C1 segment of cervical spinal cord (tissue), 14 donors: ENCODE measurements at places on chromosomes 16 and 17.

DNA sequence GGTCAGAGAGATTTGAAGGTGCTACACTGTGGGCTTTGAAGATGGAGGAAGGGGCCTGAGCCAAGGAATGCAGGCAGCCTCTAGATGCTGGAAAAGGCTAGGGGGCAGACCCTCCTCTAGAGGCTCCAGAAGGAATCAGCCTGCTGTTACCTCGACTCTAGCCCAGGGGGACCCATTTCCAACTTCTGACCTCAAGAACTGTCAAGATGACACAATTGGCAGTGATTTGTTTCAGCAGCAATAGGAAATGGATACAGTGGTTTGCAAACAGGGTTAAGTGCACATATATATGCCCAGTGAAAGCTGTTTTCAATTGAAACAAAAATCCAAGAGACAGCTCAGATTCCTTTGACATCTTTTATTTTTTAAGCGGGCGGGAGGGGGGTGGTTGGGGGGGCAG lies 3.7 kb upstream of the ZDHHC1 start:
- no peak for DNase-seq

DNA sequence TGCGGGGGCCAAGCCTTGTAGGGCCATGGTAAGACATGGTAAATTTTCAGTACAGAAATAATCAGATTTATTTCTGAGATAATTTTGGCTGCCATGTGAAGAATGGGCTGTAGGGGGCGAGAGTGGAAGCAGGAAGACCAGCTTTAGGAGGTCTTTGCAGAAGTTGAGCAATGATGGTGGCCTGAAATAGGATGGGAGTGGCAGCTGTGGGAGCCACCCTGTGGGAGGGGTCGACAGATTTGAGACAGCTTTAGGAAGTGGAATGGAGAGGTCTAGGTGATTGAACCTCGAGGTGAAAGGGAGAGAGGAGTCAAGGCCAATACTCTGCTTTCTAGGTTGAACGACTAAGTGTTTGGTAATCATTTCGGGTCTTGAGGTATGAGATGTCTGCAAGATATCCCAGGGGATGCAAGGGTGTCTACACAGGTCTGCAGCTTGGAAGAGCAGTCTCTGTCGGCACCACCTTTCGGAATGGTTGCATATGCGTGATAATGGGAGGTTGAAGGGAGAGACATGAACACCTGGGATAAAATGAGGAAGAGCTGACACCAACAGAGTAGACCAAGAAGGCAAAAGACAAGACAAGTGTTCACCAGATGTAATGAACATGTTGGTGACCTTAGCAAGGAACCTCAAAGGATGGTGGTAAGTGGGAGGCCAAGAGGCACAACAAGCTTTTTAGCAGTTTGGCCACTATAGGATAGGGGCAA lies 4.2 kb upstream of the ATXN7L3 start:
- no peak for DNase-seq

DNA sequence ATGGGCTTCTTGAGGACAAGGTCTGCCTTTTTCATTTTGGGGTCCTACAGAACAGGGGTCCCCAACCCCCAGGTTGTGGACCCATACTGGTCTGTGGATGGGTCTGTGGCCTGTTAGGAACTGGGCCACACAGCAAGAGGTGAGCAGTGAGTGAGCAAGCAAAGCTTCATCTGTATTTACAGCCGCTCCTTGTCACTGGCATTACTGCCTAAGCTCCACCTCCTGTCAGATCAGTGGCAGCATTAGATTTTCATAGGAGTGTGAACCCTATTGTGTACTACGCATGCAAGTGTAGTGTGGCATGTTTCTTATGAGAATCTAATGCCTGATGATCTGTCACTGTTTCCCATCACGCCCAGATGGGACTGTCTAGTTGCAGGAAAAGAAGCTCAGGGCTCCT lies 33.9 kb downstream of the ERN1 start:
- no peak for DNase-seq

GRCh38 chr17:76834870-76835269 lies 33.3 kb upstream of the MGAT5B start:
- DNase-seq = no peak

- DNase-seq = no peak
Observed at GRCh38 chr17:13729466-13730134, 127.9 kb upstream of the HS3ST3A1 start.

GRCh38 chr16:50494501-50495491 lies 53.4 kb upstream of the NKD1 start:
- no peak for DNase-seq

GRCh38 chr16:11047939-11048800 lies 103.8 kb downstream of the CLEC16A start:
- no peak for DNase-seq

GRCh38 chr17:39517224-39517623 lies 55.9 kb downstream of the CDK12 start:
- DNase-seq = no peak

DNA sequence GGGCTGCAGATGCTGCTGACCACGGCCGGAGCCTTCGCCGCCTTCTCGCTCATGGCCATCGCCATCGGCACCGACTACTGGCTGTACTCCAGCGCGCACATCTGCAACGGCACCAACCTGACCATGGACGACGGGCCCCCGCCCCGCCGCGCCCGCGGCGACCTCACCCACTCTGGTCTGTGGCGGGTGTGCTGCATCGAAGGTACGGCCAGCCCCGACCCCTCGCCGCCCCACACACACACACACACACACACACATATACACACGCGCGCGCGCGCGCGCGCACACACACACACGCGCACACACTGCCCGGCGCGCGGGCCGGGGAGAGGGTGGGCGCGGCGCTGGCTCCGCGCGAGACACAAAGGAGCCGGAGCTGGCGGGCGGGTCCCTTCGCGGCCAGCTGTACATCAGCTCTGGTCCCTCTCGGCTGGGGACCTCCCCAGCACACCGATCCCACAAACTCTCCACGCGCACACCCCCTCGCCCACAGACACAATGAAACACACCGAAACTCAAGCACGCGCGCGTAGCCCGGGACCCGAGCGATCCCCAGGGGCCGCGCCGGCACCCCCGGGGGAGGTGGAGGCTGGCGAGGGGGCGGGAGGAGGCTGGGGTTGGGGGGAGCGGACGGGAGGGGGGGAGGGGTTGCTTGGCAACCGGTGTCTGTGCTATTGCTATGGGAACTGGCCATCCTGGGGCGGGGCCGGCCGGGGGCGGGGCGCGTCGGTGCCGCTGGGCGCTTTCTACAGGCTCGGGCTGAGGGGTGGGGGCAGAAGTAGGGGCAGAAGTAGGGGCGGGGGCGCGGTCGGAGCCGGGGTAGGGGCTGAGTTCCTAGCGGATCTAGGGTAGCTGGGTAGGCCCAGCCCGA lies 658 bp downstream of the CACNG4 start:
- DNase-seq = no peak

DNA sequence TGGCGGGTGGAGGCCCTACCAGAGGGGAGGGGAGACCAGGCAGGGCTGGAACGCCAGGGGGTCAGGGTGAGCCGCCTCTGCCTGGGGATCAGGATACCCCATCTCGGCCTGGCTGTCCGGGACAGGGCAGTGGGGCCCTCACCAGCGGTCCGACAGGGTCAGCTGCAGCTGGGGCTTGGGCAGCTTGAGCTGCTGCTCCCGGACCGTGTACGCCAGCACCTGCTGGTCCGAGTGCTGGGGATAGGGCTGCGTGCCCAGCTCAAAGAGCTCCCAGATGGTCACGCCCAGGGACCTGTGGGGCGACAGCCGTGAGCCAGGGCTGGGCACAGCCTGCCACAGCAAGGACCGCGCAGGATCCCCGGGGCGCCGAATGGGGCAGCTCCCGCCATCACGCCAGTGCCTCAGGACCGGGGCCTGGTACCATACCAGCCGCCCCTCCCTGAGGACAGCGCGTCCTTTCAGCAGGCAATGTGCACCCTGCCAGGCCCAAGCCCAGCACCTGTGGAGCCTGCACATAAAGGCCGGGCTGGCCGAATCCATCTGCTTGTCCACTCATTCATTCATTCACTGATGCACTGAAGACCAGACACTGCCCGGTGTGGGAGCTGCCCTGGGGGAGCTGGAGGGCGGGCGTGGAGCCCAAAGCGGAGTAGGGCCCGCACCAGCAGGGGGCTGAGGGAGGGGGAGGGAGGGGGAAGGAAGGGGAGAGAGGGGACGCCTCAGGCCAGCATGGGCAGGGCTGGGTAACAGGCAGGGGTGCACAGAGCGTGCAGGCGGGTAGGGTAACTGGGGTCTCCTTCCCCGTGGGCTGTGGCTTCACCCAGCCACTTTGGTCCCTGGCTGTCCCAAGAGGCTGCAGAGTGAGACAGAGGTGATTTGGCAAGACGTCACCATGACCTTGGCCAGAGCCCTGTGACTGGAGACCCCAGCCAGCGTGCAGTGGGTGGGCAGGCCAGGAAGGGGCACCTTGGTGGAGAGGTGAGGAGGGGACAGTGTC lies 42.0 kb upstream of the PVALEF start:
- DNase-seq = peak; percentile 24

GRCh38 chr17:57413848-57414651 lies 157.7 kb downstream of the MSI2 start:
- DNase-seq = no peak

GRCh38 chr17:33090806-33091205 lies 99.2 kb downstream of the SPACA3 start:
- DNase-seq = no peak

DNA sequence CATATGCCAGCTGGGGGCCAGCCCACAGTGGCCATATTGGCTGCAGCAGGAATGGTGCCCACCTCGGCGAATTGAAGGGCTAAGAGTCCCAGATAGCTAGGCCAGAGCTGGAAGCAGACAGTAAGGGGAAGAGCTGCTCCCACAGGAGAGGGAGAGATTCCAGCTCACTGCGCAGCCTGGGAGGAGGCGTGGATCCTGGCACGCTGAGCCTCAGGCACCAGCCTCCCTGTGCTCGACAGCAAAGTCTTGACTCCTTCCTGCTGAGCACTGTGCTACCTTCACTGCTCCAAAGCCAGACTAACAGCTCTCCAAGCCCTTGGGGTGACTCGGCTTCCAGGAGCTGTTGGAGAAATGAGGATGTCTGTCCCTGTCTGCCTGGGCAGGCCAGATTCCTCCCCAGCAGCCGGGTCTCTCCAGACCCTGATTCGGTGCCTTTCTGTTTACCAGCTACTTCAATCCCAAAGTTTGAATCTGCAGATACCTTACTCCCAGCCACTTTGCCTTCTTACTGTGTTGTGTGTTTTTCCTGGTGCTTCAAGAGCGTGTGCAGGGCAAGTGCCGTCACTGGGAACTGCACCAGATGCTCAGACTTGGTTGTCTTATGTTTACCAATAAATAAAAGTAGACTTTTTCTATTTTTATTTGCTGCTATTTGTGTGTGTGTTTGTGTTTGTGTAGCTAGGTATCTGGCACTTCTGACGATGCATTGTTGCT lies 9.1 kb downstream of the CBX2 start:
- DNase-seq = no peak

- no peak for DNase-seq
Observed at GRCh38 chr17:41925991-41926590, 4.3 kb upstream of the ODAD4 start.

DNA sequence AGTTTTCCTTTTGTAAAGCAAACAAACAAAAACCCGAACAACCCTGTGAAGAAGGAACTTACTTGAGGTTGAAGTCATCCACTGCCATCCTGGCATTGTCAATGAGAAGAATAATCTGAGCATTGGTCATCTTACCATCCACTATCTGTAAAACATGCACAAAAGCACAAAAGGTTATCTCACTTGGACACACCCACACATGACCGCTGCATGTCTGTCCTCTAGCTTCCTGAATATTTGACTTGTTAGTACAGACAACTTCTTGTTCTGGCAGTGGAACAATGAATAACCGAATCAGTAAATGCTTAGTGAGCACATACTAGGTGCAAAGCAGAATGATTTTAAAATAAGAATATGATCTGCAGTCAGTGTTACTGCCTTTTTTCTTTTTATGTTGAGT lies 6.1 kb downstream of the KRT23 start:
- DNase-seq = no peak

GRCh38 chr16:46621006-46621933 lies at the start of gene SHCBP1:
Gene SHCBP1 (minus strand): TSS chr16:46621379. CDS start chr16:46621359, 20 bp downstream.
- peak; percentile 58 for DNase-seq

GRCh38 chr16:85158743-85159178 lies 46.5 kb upstream of the CIBAR2 start:
- no peak for DNase-seq

DNA sequence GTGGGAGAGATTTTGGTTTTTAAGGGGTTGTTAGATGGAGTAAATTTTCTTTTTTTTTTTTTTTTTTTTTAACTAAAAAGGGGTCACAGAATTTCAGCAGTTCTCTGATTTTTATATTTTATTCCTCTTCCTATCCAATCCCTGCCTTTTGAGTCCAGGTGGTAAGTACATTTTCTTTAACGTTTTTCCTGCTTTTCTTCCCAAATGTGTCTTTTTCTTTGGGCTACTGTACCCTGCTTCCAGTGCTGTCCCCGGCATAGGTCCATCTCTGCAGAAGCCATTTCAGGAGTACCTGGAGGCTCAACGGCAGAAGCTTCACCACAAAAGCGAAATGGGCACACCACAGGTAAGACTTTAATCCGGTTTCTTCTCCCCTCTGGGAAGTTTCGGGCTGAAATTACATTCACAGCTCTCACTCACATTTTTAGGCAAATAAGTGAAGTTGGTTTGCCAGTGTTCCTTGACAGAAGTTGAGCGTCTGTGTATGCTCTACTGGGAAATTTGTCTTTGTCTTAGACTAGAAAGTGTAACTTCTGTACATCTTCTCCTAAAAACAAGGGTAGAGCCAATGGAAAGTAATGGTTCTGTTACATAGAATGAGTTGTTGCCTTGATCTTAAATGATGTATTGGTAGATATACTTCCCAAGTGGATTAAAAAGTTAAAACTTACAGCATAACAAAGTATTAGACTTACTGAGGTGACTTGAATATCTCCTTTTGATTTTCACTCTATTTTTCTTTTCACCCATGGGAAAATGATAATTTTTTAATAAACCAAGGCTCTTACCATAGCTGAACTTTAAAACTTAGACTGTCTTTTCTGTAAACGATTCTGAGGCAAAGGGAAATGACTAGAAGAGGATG lies 54.5 kb downstream of the TUBD1 start:
- DNase-seq = no peak

DNA sequence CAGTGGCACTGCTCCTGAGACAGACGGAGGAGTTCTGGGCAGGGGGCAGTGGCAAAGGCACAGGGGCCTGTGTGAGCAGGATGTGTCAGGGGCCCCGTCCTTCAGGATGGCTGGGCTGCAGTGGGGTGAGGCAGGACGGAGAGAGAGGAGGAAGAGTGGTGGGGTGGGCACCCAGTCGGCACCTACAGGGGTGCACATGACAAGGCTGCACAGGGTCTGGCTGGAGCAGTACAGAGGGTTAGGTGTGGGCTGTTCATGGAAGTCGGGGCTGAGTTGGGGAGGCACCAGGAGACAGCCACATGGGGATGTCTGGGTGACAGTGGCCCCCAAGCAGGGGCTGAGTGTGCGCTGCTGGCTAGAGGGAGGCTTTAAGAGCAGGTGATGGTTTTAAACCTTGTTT lies 106.0 kb downstream of the RAB11FIP4 start:
- no peak for DNase-seq

DNA sequence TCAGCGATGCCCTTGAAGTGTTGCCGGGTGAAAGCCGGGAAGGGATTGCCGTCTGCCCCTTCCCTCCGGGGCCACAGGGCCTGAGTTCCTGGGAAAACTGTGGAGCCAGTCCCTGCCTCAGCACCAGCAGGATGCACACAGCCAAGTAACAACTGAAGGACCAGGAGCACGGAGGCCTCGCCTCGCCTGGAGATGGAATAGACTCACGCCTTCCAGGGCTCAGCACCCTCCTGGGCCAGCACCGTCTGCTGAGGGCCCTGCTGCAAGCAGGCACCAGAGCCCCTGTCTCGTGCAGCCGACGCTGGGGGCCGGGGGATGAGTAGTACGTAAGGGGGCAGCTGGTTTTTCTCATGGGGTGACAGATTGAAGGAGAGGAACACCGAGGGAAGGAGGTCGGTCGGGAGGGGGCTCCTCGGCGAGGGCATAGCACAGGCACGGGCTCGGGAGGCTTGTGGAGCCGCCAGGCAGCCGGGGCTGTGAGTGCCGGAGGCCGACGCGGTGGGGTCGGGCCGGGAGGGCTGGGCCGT lies 6.4 kb downstream of the CBFA2T3 start:
- DNase-seq = no peak
